ENCODE measurements at places on chromosomes 6 and 20. TPM values are rescaled to one million over a fixed set of nuclear protein-coding genes. Genes with fewer than 3 reads are reported as not detected.

Gene TGM3
- 0.82 TPM for total RNA-seq

Gene RNF217
- 23.4 TPM for total RNA-seq

Gene SLC17A2
- 0.15 TPM for total RNA-seq

Gene MUC21
- total RNA-seq = 0.14 TPM

Gene GABRR1
- total RNA-seq = 2.5 TPM

Gene ARFGEF3
- 12.4 TPM for total RNA-seq

Gene LY6G6D
- not detected for total RNA-seq

Gene TRIM40
- total RNA-seq = 1.3 TPM

Gene SYS1
- 17.2 TPM for total RNA-seq
